ENCODE measurements at places on chromosomes 2 and 18. TPM values are rescaled to one million over a fixed set of nuclear protein-coding genes. Genes with fewer than 3 reads are reported as not detected.

DNA sequence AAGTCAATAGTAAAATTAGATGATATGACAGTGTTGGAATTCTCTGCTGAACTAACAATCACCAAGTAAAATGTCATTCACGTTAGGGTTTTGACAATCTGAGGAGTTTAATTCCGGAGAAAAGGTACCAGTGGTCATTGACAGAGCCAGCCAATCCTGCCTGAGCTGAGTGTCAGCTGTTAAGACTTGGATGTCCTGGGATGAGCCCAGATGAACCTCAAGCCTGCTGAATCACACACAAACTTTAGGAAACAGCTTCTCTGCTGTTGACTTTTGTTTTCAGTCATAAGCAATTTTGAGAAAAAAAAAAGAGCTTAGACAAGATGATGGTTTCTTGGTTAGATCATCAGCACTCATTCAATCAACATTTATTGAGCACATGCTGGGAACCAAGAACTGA lies 600.0 kb upstream of the SLC39A10 start:
- DNase-seq = no peak

FAM237A gene
- total RNA-seq = not detected

DNA sequence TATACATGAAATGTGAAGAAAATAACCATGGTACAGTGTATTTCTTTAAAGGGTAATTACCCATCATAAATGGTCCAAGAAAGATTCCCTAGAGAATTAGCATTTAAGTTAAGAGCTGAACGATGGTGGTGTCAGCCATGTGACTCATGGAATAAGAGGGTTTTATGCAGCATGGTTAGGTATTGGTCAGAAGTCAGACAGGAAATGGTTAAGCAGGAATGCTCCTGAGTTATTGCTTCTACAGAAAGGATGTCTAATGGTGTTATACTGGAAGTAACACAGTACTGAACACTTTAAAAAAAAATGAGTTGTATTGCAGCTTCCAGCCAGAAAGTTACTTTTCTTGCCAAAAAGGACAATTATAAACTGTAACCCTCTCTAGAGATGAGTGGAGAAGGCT lies 72.7 kb upstream of the UBE2E3 start:
- no peak for DNase-seq

GRCh38 chr2:47530105-47530760 lies 127.3 kb downstream of the MSH2 start:
- DNase-seq = no peak

ALPG gene
- not detected for total RNA-seq

DNA sequence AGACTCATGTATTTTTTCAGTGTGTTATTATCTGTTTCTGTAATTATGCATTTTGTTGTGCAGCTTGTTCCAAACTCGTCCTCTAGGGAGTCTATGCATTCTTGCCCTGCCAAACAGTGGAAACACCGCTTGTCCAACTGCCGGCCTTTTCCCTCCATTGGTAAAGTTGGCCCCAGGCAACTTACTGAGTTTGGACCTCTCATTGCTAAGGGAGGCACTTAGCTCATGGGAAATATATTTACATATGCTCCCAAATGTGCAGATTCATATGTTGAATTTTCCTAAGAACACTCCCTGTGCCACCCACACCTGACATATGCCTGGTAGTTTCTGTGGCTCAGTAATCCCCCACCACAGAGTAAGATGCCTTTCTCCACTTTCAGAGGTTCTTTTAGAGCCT lies 98.0 kb downstream of the TMEM185B start:
- no peak for DNase-seq

GRCh38 chr2:179248024-179248348 lies 16.6 kb downstream of the SESTD1 start:
- DNase-seq = no peak

- no peak for DNase-seq
Observed at GRCh38 chr2:30956995-30957394, 149.7 kb upstream of the CAPN13 start.

DNA sequence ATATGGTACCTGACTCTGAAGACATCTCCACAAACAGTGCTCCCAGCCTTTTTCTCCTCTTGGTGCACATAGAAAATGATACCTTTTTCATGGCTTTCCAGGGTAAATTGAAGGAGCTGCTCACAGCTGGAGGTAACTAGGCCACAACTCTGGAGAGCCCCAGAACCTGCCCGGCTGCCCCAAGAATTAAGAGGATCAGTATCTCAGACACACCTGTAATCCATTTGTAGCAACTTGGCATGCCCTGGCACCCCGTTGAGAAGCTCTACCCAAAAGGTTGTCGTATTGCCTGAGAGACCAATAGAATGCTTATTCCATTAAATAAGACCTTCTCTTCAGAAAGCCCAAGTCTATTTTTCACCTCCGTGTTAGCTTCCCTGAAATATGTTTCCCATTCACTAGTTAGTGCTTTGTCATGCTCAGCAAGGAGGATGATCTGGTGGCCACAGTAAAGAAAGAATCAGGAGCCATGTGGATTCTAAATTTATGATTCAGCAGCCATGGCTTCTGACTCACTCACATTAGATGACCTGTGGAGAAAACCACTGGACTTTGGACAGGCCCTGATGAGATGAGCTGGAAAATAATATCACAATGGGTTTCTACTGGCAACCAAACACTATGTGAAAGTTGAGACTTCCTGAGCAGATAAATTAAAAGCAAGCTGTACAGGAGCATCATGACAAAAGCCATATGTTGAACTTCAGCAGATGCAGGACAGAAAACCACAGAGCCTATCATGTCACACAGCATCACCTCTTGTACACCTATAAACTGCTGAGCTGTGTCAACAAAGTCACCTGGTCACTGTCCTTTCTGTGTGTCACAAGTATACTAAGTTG lies 253.3 kb upstream of the OSR1 start:
- no peak for DNase-seq

GRCh38 chr18:49547701-49548100 lies 14.2 kb upstream of the LIPG start:
- DNase-seq = no peak

- no peak for DNase-seq
Observed at GRCh38 chr2:67631483-67631882, 234.3 kb downstream of the ETAA1 start.

CRYBA2 gene
- total RNA-seq = not detected

- DNase-seq = no peak
Observed at GRCh38 chr2:201383136-201383535, 26.0 kb upstream of the FLACC1 start.

DNA sequence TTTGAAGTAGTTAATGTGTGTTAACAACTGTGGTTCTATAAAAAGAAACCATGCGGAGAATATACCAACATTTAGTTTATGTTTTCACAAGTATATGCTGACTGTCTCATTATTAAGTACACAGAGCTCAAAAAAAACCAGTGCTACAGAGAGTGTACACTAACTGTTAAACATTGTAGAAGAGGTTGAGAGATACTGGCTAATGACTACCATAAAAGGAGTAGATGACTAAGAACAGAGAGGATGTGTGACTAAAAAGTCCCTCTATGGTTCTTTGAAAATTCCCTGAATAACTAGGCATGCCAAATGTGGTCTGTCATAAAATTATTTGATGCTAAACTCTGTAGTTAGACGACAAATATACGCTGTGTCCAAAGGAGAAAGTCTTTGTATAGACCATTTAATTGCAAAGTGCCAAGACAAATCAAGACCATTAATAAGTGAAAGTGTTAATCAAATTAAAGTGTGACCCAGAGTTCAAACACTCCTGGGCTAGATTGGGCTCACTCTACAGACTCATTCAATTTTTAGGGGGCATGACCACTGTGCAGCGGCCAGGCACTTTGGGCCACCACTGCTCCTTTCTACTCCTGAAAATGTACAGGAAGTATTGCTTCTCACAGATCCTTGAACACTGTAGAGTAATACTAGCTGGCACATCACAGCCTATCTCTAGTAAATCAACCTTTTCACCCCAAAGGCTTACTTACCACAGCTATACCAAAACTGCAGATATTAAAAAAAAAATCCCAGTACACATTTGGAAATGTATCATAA lies 45.1 kb upstream of the SERTAD2 start:
- no peak for DNase-seq

DNA sequence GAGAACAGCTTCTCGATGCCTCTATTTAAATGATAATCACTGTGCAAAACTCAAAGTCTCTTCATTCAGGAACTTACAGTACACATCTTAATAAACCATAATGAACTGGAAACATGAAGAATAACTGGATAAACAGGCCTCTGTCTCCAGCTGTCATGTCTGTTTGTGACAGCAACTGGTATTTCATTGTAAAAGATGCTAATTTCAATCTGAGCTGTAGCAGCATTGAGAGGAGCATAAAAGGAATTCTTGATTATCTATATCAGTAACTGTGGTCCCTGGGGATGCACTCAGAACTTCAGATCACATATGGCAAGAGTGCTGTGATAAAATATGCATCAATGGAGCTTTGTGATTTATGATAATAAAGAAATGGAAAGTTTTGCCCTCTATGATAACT lies 18.8 kb downstream of the CDH20 start:
- DNase-seq = no peak

DNA sequence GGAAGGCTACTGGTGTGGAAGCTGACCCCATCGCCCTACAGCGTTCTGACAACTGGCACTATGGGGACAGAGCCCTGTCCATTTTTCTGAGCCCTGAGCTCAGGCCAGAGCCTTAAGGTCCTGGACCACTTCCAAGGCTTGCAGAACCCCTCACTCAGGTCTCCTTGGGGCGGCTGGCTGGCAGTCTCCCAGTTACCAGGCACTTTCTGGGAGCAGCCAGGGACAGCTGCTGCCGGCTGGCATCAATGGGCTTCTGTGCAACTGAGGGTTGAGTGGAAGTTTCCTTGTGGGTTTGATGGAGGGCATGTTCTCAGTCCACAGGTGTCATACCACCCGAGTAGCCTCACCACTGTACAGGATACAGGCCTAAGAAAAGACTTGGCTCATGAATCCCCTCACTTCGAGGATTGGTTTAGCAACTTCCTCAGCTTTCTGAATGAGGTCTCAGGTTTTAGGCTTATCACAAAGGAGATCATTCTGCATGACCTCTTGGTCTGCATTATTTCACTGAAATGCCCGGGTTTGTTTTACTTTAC lies 27.4 kb upstream of the WIPF1 start:
- DNase-seq = no peak

GRCh38 chr2:235217846-235218245 lies 266.0 kb downstream of the SH3BP4 start:
- DNase-seq = peak; percentile 3

GRCh38 chr2:169291517-169291916 lies 70.8 kb downstream of the LRP2 start:
- DNase-seq = no peak

GRCh38 chr2:218963601-218964000 lies 4.1 kb downstream of the CDK5R2 start:
- DNase-seq = no peak

DNA sequence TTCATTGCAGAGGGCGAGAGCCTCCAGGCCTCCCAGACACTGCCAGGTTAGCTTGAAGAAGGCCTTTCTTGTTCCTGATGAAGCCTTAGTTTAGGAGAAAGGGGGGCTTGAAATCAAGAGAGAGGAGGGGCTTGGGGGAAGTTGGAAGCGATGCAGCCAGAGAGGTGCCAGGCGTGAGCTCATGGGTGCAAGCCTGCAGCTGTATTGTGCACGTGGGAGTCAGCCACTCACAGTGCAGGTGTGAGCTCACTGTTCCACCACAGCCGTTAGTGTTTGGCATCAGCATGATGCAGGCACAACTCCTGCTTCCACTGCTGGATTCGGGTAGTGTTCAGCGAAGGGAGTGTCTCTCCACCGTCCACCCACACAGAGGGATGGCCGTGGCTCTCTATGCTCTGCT lies 68.4 kb upstream of the ALPP start:
- DNase-seq = no peak

GRCh38 chr2:28801726-28802125 lies 8.9 kb upstream of the SPDYA start:
- DNase-seq = no peak

GRCh38 chr2:12106440-12107080 lies 360.1 kb downstream of the LPIN1 start:
- no peak for DNase-seq

DNER gene
- 5.3 TPM for total RNA-seq

DNA sequence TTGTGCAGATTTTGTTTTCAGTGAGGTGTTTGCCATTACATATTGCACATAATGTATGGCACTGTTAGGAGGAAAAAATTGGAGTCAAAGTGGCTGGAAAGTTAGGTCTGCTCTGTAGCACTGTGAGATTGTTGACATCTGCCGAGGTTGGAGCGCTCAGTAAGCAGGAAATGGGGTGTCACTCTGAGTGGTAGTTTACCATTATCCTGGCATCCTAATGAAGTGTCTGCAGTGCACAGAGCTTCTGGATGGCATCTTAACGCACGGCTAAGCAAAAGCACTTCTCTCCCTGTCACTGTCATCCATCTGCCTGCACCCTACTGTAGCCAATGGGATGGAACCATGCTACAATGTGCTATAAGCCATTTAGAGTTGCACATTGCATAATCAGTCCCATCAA lies 561.9 kb downstream of the ARHGAP15 start:
- no peak for DNase-seq

GRCh38 chr18:36355511-36355910 lies 58.0 kb downstream of the FHOD3 start:
- peak; percentile 80 for DNase-seq

GRCh38 chr18:68449292-68449691 lies 265.6 kb downstream of the TMX3 start:
- DNase-seq = no peak

GRCh38 chr2:152890736-152891135 lies 172.3 kb downstream of the ARL6IP6 start:
- DNase-seq = no peak
